ENCODE measurements at places on chromosomes 6 and 20. TPM values are rescaled to one million over a fixed set of nuclear protein-coding genes. Genes with fewer than 3 reads are reported as not detected.

- DNase-seq = no peak
Measured at GRCh38 chr6:2632976-2633584, 117.6 kb downstream of the MYLK4 start.

GRCh38 chr20:14914633-14915032 lies 577.2 kb upstream of the FLRT3 start:
- no peak for DNase-seq

DNA sequence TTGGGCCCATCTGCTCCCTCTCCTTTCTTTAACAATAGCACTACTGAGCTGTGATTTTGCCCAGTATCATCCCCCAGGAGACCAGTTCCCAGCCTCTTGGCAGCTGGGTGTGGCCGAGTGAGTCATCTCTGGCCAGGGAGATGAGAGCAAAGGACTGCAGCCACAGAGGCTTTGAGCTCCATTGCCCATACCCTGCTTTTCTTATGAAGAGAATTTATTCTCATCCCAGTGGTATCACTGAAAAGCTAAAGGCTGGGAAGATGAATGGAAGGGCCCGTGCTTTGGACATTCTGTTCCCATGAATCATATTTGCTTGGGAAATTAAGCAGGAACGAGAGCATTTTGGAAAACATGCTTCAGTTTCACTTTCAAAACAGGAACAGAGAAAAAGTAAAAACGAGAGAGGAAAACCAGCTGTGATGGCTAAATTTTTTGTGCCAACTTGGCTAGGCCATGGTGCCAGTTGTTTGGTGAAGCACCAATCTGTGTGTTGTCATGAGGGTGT lies 14.9 kb downstream of the CST3 start:
- peak; percentile 81 for DNase-seq

DNA sequence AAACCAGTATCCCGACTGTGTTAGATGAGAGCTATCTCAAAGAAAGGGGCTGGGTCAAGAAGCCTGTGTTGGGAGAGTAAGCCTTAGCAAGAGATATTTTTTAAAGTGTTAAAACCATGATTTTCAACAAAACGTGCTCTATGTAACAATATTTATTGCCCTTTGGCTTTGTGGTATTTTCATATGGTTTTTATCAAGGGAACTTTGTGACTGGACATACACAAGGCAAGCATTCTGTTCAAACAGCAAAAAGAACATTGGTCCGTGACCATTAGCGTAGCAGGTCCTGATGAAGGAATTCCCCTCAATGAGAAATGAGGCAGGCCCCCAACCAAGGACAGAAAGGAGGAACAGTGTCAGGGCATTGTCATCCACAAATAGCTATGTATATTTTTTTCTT lies 222.6 kb downstream of the MYLK4 start:
- DNase-seq = no peak

DNA sequence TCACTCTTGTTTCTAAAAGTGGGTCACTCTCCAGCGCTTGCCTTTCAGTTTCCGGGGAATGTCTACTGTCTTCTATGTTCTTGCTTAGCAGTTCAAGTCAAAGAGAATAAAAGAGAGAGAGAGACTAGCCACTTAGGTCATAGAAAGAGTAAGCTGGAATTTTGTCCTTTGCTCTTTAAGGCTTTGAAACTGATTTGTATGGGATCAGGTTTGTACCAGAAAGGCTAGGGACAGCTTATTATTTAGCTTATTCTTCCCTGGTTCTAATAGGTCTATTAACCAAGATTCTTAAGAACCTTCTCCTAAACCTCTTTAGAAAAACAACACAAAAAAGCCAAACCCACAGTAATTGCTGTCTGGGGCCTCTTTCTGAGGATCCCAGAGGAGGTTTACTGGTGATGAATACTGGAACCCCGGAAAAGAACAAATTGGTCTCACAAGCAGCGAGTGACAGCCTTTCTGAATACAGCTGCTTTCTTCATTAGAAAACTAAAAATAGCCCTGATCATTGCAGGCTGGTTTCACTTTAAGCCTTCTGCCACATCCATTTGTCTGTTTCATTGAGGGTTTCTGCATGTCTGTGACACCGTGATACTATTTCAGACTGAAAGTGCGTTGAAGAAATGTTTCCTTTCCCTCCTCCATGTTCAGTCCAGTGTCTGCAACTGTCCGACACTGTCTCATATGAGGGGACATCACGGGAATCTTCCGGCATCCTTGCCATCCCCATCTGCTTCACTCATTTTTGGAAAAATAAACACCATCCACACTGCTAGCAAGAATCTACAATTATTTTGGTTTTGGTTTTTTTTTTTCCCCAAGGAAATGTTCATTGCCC lies 75.1 kb upstream of the ATXN1 start:
- no peak for DNase-seq

DNA sequence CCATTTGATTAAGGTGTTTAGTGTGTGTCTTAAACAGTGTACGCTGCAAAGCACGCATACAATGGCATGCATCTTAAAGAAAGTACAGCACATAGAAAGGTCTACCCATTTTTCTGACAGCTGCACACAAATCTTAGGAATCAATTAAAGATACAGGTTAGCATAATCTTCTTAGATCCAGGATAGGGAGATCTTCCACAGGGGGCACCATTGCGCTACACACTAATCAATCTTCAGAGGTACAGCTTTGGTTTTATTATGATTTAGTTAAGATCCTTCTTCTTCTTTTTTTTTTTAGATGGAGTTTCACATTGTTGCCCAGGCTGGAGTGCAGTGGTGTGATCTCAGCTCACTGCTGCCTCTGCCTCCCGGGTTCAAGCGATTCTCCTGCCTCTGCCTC lies 63.7 kb upstream of the BEND3 start:
- DNase-seq = no peak

- DNase-seq = no peak
Measured at GRCh38 chr6:84243240-84243639, 15.8 kb upstream of the CEP162 start.

Gene BPIFB1
- not detected for total RNA-seq

Gene SAMD3
- 0.45 TPM for total RNA-seq

Gene BAG2
- 8.9 TPM for total RNA-seq

Gene PI16
- not detected for total RNA-seq

Gene AHI1
- total RNA-seq = 16.6 TPM

Gene RIPOR3
- 0.29 TPM for total RNA-seq

Gene CST4
- total RNA-seq = not detected

Measured in astrocyte (in vitro differentiated cells and primary cell).